ENCODE measurements at places on chromosomes 13 and 19.

DNA sequence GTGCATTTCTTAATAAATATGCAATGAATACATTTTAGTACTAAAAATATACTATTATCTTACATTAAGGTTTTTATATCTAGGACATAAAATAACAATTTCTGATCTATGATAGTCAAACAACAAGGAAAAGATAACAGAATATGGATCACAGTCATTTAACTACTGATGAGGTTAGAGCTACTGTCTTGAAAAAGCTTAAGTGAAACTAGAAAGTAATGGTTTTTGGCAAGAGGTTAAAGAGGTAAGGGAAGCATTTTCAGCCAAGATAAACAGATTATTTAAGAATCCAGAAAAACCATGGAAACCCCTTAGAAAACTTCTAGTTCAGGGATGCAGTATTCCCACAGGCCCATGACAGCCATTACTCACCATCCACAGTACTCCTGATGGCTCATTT lies 787.4 kb downstream of the DACH1 start:
- DNase-seq: no peak

GRCh38 chr19:54172471-54173358 lies at the start of gene TMC4:
Gene TMC4 (minus strand): TSS chr19:54173160. CDS start chr19:54173117, 43 bp downstream.
- no peak for DNase-seq

DNA sequence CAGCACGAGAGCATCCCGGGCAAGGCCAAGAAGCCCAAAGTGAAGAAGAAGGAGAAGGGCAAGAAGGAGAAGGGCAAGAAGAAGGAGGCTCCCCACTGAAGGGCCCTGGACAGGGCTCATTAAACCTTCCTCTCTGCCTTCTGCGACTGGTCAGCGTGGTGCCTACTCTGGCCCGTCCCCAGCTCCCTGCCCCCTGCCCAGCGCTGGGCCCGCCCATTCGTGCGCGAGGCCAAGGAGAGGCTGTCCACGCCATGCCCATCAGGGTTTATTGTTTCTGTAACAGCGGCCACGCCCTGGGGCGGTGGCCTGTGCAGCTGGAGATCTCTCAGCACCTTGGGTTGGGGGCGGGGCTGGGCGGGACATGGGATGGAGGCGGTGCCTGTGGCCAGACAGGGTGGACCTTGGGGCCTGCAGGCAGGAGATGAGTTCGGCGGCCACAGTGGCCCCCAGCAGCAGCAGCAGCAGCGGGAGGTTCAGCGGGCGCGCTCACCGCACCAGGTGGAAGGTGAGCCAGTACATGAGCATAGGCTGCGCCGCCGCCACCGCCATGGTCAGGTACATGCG lies 897 bp downstream of the C19orf33 start:
- no peak for DNase-seq

GRCh38 chr13:99656092-99656745 lies 154.9 kb downstream of the TM9SF2 start:
- DNase-seq: peak; percentile 79

DNA sequence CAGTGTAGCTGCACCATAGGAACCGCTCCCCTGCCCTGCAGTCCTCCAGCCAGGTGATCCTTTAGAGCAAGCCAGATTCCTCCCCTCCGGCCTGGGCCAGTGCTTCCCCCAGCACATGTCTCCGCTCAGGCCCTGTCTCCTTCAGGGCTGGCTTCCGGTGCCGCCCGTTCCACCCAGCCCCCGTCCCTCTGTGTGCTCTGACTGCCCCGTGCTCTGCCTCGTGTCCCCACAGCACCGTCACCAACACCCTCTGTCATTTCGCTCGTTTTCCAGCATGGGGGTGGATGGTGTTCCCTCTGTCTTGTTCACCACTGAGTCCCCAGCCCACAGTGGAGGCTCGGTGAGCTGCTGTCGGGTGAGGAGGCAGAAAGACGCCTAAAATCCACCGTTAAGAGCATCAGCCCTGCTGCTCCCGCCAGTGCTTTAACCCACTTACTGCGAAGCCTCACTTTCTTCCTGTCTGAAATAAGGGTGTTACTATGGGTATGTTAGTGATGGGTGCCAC lies 54.5 kb downstream of the TSSK6 start:
- peak; percentile 41 for DNase-seq

DNA sequence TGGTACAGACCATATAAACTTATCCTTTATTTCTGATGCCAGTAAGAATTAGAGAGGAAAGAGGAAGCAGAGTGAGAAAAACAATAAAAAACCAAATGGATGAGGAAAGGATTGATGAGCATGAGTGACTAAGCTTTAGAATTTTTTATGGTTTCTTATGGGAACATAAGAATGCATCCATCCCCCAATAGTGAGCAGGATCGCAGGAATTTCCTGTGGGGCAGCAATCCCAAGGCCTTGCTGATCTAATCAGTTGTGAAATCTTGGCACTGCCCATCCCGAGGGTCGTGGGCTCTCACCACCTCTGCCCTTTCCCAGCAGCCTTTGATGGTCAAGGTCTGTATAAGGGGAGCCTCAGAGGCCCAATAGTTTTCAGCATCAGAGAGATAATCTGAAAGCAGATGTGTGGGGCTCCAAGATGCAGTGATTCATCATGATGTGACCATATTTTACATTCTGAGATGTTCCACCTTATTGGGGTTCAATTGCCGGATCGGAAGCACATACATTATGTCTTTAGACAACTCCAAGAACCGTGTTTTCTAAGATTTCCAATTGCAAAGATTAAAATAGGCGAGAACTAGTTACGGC lies 222.1 kb downstream of the DNAJC15 start:
- no peak for DNase-seq

DNA sequence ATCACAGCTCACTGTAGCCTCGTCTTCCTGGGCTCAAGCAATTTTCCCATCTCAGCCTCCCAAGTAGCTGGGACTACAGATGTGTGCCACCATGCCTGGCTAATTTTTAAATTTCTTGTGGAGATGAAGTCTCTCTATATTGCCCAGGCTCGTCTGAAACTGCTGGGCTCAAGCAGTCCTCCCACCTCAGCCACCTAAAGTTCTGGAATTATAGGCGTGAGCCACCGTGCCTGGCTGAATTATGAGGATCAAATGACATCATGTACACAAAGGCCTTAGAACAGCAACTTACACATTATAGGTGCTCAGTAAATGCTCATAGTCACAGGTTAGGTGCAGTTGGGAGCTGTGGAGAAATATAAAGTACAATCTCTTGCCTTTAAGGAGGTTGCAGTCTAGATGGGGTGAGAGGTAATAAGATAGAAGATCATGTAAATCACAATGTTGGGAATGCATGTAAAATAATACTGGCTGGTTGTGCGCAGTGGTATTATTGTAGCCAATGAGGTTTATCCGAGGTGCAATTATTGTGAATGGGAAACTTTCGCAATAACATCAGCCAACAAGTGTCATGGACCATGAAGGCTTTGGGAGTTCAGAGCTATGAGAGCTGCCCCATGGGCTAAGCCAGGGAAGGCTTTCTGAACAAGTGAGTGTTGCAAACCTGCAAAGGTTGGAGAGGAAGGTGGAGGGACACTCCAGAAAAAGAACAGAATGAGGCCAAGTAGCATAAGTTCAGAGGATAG lies 29.8 kb upstream of the CXCL17 start:
- no peak for DNase-seq

DNA sequence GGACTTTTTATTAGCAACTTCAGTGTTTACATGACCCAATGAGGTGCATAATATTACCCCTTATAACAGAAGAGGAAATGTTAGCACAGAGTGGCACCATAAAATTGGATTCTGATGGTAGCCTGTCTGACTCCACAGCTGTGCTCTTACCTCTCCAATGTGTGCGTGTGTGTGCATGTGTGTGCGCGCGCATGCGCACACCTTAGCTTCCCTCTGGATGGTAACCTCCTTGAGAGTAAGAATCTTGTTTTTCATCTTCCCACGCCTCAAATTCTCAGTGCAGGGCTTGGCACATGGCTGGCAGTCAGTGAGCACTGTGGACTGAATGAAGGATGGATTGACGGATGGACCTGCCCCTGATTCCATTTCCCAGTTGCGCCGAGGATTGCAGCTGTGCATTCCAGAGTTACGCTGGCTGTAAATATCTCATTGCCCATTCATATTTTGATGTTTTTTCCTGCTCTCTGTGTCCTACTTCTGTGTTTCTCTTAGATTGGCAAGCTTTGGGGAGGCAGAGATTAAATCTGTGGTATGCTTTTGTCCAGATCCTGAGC lies 99.2 kb upstream of the WASF3 start:
- DNase-seq: no peak

GRCh38 chr19:18847549-18848463 lies 16.0 kb downstream of the UPF1 start:
- no peak for DNase-seq

DNA sequence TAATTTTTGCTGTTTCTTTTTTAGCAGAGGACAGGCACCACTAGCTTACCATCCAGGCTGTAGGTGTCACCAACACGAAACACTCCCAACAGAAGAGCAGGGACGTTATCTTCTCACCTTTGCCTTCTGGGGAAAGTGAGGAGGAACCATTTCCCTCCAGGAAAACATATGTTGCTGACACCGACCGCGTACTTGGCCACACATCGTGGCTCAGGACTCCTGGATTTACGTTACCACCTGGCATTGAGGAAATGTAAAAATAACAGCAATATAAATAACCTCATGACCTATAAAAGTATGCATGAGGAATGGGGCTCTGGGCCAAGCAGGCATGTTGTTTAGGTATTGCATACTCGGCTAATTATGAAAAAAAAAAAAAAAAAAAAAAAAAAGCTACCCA lies 525.1 kb downstream of the MYO16 start:
- DNase-seq: no peak

GRCh38 chr13:80359414-80359777 lies 18.5 kb upstream of the SPRY2 start:
- DNase-seq: no peak

GRCh38 chr13:32150794-32151193 lies 119.2 kb downstream of the FRY start:
- DNase-seq: no peak

GRCh38 chr13:110387451-110388107 lies 80.5 kb downstream of the COL4A2 start:
- DNase-seq: no peak

DNA sequence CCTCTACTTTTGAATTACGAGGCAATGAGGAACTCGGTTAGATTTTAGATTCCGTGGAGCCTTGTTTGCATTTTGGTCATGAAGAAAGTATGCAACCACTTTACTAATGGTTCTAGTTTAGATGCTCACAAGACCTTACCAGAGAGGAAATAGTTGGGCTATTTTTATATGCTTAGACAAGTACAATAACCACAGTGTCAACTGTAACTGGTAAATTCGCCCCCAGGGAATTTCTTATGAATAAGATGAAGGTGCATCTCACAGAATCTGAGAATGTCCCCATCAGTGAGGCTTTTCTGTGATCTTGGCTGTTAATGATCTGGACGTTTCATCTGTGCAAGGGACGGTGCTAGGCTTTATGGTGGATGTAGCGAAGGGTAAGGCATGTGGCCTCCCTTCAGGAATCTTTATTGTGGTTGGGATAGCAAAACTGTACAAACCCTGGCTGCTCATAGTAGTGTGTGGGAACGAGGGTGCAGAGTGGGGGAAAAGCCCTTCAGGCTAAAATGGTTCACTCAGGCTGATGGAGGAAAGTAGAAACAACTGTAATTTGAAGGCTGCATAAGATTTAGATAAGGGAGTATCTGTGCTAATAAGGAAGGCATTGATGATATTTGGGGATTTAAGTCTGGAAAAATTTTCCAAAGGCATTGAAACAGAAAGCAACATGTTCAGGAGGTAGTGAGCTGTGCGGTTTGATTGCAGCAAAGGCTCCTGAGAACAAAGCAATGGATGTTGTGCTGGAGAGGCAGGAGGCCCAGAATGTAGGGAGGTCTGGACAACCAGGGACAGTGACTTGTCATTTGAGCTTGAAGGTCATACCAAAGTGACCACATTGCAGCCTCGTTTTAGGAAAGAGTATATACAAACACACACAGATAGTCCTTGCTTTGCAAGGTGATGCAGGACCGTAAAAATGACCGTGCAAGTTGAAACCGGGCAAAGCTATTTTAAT lies 28.4 kb downstream of the UBAC2 start:
- DNase-seq: no peak

DNA sequence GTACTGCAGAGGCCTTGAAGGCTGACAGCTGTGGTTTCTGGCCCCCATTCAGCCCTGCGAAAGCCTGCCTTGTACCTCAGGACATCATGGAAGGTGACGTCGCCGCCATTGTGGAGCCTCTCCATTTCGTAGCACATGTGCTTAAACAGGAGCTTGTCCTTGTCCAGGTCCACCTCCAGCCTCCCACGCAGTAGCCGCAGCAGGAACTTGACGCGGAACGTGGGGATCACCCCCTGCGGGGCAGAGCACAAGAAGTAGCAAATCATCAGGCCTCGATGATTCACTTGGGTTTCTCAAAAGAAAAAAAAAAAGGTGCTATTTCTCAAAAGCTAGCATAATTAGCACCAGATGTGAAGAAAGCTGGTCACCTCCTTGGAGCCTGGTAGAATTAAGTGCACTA lies 351.0 kb downstream of the NALCN start:
- DNase-seq: no peak

DNA sequence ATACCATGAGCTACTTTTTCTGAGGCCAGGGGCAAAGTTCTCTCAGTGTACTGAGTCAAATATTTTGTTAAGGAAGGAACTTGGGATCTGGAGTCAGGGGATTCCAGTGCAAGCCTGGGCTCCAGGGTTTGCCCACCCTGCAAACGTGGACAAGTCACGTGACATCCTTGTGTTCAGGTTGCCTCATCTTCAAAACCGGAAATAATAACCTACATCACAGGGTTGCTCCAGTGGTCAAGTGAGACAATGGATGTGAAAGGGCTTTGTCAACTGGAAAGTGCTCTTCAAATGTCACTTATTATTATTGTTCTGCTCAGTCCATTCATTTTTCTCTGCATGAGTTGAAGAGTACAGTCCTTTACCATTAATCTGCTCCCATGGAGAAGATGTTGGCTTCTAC lies 414.9 kb downstream of the COG6 start:
- no peak for DNase-seq

- no peak for DNase-seq
These were observed 2.9 kb downstream of the NUMBL start for GRCh38 chr19:40687525-40688016.

GRCh38 chr13:42041011-42041683 lies 7.3 kb upstream of the DGKH start:
- peak; percentile 36 for DNase-seq

- peak; percentile 57 for DNase-seq
These were observed 21.2 kb downstream of the PCID2 start for GRCh38 chr13:113187263-113187669.

DNA sequence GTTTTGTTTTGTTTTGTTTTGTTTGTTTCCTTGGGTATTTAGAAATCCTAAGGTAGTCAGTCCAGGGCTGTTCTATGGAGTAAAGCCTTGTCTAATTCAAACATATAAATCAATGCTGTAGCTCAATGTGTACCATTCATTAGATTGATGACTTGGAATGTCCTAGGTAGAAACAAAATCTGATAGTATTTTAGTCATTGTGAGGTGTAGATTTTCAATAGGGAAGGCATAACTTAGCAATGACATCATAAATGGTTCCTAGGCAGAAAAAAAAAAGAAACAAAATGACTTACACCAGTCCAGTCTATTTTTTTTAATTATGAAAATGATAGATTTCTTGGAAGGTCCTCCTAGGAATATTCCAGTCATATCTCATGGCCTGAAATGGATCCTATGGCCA lies 189.9 kb downstream of the SPRY2 start:
- no peak for DNase-seq
